Activated naive CD4-positive, alpha-beta T cell treated with anti-CD3 and anti-CD28 coated beads for 36 hours (primary cell): ENCODE measurements at places on chromosomes 4 and X.
A peak's percentile ranks its signal among the peaks of the same experiment; 100 is the strongest.

GRCh38 chrX:9164533-9165426, 130.9 kb upstream of the FAM9B start:
- DNase-seq, result no peak

DNA sequence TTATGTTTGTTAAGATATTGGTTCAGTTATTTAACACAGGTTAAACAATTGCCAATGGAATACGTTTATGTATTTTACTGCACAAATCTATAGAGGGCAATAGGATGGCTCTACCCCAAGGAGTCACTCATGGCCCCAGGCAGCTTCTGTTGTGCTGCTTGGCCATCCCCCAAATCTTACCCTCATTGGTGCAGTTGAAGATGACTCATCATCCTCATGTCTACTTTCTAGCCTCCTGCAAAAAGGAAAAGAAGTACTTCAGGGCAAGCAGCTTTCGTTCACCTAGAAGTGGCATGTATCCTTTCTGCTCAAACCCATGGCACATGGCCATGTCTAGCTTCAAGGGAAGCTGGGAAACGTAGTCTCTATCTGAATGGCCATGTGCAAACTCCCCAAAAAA, 14.2 kb downstream of the PHOX2B start:
- DNase-seq, result no peak

GRCh38 chr4:162164906-162165510, 1.2 kb upstream of the FSTL5 start:
- no peak for DNase-seq

DNA sequence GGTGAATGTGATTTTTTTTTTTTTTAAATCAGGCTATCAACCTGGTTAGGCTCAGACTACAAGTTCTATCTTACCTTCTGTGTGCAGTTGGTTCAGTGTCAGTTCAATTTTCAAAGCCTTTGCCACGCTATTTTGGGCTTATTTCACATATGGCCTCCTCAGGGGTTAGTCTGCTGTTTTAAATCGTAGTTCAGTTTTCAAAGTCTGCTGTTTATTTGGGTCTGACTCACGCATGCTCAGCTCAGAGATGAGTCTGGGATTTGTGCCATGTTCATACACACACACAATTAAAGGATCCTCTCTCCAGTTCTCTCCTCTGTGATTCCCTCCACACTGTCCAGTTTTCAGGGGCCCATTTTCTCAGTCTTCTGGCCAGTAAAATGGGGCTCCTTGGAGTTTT, 32.3 kb upstream of the ZFX start:
- no peak for DNase-seq

GRCh38 chr4:56183344-56183959, 203.8 kb downstream of the AASDH start:
- no peak for DNase-seq

DNA sequence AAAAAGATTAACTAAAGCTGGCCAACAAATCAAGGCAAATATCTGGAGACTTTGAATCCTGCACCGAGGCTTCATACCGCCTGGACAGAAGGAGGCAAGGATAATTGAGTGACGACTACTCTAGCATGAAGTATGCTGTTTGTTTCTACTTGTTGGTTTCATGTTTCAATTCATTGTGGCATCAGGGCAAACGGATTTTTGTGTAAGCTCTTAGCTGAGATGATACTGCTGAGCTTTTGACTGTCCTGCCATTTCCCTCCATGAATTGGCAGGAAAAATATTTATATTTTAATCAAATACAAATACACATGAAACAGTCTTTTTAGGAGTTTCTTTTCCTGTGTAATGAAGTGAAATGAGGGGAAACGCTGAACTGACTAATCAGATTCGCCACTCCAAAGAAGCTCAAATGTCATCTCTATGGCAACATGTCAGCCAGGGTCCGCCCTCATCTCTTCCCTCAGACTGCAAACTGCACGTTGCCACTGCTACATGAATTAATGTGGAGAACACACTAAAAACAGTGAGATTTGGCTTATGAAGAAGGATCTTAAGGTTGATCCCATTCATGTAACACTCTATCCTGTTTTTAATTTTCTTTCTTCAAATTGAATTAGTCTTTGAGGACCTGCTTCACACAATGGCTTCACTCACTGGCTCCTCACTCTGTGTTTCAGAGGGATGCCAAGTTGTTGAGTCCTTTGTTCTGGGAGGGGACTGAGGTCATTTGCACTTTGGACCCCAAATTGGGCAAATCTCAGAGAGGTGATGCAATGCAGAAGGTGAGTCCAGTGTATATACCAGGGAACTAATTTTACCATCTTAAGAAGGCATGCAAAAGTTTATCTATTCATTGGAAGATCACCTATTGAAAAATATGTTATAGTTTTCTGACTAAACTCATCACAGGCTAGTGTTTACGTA, 149.6 kb upstream of the MID1 start:
- DNase-seq, result no peak

GRCh38 chr4:163166041-163166579, 580 bp downstream of the NAF1 start:
- peak; percentile 56 for DNase-seq

DNA sequence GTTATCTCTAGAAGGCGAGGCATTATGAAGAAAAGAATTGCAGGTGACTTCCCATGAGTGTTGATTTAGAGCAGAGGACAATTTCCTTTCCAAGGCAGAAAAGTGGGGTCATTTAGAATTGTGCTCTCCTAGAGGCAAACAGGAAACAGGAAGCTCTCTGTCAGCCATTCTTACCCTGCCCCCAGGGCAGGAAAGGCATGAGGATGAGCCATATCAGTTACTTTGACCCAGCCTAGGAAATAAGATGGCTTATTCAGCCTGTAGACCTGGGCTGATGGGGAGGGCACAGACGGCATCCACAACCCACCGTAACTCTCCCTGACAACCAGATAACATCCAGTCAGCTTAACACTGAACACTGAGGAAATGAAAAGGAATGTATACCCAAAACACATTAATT, 88.8 kb upstream of the KDR start:
- DNase-seq, result no peak

DNA sequence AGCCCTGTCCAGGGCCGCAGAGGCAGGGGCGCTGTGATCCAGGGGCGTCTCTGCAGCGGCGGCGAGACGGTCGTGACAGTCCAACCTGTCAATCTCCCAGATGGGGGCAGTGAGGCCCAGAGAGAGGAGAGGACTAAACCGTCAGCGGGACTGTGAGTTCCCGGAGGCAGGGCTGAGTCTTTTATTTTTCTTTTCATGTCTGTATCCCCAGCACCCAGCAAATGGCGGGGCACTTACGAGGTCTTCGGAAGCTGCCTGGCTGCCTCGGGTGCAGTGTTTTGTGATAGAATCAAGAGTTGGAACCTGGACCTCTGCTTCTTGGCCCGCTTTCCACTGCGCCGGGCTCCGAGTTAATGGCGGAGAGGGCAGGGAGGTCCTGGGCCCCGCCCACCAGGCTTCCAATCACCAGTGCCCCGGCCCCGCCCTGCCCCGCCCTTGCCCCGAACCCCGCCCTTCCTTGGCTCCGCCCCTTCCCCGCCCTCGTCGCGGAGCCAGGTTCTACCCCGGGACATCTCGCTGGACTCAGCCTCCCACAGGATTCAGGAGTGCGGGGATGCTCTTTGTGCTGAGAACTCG, 35.3 kb upstream of the GRPEL1 start:
- DNase-seq, result peak; percentile 90

DNA sequence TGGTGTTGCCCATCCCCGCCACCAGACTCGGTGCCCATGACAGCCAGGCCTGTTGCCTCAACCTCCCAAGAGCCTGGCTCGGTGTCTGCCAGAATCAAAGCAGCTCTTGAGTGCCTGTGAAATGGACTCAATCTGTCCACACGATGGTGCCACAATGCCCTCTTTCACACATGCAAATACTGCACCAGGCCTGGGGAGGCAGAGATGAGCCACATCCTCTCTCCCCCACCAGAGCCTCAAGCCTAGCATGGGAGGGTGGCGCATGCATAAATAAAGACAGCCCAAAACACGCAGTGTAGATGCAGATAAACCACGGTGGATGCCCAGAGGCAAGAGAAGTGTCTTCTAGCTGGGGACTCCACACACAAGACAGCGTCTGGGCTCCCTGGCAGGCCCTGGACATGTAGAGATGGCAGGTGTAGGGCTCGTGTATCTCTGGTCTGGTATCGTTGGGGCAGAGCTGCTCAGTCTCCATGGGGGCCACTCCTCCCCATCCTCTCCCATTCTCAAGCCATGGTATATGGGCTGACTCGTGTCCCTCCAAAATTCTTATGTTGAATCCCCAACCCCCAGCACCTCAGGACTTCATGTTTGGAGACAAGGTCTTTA, 65.6 kb downstream of the JAKMIP1 start:
- peak; percentile 30 for DNase-seq

- DNase-seq, result no peak
Observed at GRCh38 chr4:5469861-5470260, 238.5 kb downstream of the EVC2 start.

- no peak for DNase-seq
Observed at GRCh38 chr4:59671037-59671436, 1529.1 kb upstream of the ADGRL3 start.

DNA sequence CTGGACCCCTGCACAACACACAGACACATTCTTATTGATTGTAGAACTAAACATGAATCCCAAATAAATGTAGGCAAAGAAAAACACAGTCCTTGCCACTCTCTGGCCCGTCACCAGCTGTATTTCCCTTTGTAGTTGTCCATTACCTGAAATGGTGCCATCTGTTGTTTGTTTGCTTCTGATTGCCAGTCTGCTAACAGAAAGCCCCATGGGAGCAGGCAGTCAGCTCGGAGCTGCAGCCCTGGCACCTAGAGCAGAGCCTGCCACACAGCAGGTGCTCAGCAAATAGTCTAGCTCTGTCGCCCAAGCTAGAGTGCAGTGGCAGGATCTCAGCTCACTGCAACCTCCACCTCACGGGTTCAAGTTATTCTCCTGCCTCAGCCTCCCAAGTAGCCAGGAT, 28.9 kb downstream of the CPLX1 start:
- DNase-seq, result no peak

DNA sequence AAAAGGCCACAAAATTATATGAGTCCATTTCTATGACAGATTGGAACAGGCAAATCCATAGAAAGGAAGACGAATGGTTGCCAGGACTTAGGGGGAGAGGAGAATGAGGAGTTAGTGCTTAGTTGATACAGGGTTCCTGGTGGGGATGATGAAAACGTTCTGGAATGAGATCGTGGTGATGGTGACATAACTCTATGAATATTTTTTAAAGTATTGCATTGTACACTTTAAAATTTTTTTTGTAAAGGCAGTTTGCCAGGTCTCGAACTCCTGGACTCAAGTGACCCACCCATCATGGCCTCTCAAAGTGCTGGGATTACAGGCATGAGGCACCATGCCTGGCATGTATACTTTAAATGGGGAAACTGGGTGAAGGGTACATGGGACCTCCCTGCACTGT, 9.9 kb upstream of the CCNQ start:
- DNase-seq, result no peak

DNA sequence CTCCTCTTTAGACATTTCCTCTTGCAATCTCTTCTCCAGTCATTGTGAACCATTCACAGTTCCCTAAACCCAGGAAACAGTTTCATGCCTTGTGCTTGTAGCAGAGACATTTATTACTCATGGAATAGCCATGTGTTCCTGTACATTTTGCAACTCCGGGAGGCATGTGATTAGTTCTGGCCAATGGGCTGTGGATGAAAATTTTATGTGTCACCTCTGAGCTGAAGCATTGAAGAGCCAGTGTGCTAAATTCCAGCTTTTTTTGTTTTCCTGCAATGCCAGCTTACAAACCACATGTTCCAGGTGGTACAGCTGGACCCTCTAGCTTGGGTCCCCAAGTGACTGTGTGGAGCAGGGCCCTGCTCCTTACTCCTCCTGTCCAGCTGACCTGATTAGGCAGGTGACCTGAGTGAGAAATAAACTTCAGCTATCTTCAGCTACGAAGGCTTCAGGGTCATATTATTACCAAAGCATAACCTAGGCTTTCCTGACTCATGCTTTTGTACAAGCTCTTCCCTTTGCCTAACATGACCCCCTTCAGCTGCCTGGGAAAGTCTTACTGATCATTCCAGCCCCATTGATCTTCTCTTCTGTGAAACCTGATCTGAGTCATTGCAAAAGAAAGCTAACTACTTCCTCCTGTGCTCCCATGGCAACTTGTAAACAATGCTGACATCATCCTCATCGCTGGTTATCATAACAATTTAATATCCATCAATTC, 200.4 kb downstream of the PTTG2 start:
- DNase-seq, result peak; percentile 72

GRCh38 chrX:14420841-14421240, 108.5 kb upstream of the GLRA2 start:
- no peak for DNase-seq

DNA sequence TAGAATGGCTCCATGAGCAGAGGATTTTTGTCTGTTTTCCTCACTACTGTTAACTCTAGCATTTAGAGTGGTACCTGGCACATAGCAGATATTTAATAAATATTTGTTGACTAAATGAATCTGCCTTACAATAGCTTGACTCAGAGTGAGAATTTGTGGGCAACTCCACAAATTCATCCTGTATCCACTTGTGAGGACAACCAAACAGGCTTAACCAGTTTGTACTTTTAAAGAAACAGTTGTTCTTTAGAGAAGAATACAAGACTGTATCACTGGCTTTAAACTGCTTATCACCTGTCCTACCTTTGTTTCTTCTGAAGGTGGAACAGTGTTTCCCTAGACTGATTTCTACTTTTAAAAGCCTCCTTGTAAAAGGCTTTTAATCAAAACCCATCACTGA, 141.3 kb upstream of the SH3RF1 start:
- DNase-seq, result no peak

GRCh38 chr4:139084804-139085093, 69.2 kb downstream of the NOCT start:
- DNase-seq, result no peak

- no peak for DNase-seq
Observed at GRCh38 chrX:131225078-131225477, 64.0 kb downstream of the IGSF1 start.

GRCh38 chr4:61604054-61604453, 403.9 kb downstream of the ADGRL3 start:
- no peak for DNase-seq

GRCh38 chrX:916230-916599, 285.6 kb downstream of the SHOX start:
- no peak for DNase-seq

- no peak for DNase-seq
Observed at GRCh38 chr4:17687237-17687857, 72.9 kb downstream of the MED28 start.

- DNase-seq, result no peak
Observed at GRCh38 chr4:74487771-74488170, 42.8 kb downstream of the AREG start.
